ENCODE measurements at places on chromosomes 7 and 10.

DNA sequence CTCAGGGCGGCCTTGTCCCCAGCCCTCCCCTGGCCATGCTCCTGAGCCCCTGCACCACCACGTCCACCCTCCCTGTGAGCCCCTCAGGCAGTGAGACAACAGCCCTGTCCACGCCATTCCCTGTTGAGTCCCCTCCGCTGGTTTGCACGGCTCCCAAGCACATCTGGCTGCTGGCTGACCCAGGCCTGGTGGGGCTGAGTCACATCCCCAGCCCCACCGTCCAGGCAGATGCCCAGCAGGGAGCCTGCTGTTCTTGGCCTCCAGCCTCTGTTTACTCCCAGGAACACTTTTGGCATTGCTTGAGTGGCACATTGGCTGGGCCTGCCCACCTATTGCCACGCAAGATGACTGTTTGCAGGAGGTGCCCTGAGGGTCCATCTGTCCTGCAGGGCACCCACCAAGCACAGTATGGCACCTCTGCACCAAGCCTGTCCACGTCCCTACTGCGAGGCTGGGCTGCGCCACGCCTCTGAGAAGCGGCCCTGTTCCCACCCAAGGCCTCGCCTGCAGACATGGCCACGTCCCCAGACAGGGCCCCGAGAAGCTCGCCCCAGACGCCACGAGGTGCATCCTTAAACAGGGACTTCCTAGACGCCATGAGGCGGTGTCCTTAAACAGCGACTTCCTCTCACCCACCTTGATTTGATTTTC, 48.4 kb upstream of the INPP5A start:
- no peak for DNase-seq

DNA sequence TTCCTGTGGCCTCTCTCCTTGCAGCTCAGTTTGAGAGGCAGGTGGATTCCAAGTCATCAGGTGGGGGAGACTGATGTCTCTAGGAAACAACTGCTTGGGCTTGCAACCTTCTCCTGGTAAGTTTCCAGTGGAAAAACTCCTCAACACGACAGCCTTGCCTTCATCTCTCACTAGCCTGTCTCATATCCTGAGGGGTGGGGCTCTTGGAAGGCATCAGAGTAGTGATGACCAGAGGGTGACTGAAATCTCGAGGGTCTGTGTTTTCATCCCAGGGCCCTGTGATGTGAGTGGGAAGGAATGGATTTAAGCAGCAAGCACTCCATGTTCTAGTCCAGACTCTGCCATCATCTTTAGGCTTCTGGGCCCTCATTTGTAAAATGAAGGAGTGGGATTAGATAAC, 107.0 kb downstream of the NRP1 start:
- DNase-seq: no peak

DNA sequence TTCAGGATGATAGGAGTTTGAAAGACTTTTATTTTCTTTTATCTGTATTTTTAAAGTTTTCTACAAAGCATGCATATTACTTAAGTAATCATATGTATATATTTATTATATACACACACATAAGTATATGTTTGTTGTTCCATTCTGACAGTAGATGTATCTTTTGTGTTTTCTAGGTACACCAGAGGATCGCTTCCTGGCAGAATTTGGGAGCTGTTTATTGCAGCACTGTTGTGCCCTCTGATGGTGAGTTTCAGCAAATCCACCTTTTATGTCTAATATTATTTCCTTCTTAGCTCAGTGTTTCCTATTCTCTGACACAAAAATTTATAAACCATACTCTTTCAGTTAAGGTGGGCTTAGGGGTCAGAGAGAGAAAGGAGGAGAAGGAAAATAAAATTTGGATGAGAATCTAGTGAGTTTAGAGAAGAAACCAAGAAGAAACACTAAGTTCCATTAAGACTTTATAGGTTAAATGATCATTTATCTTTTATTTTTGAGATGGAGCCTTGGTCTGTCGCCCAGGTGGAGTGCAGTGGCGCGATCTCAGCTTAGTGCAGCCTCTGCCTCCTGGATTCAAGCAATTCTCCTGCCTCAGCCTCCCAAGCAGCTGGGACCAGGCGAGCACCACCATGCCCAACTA, 59.2 kb upstream of the OIT3 start:
- DNase-seq: peak; percentile 16

DNA sequence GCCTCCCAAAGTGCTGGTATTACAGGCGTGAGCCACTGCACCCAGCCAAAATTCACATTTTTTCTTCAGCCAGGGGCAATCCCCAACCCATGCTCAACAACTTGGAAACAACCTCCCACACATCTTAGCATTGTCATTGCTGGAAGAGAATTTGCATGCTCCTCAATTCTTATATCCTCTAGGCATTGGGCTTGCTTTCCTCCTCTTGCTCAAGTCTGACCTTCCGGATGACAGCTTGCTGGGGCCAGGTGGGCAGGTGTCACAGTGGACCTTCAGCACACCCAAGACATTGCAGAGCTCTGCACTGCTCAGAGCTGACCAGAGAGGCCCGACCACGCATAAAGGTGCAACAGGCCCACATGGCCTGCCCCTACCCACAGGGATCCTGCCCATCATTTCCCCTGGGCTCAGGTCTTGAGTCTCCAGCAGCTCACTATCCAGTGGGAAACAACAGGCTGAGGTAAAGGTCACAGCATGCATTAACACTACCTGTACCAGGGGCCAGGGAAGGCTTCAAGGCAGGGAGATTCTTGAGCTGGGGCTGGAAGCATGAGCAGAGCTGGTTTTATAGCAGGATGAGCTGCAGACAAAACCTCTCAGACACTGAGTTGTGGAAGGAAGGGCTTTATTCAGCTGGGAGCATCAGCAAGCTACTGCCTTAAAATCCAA, 6.8 kb upstream of the GPR15LG start:
- DNase-seq: no peak

- no peak for DNase-seq
These were observed 973.8 kb upstream of the LRRTM3 start for GRCh38 chr10:65952086-65952485.

GRCh38 chr7:134101716-134102115, 25.4 kb upstream of the LRGUK start:
- no peak for DNase-seq

GRCh38 chr10:33111488-33112051, 153.5 kb upstream of the ITGB1 start:
- DNase-seq: no peak

DNA sequence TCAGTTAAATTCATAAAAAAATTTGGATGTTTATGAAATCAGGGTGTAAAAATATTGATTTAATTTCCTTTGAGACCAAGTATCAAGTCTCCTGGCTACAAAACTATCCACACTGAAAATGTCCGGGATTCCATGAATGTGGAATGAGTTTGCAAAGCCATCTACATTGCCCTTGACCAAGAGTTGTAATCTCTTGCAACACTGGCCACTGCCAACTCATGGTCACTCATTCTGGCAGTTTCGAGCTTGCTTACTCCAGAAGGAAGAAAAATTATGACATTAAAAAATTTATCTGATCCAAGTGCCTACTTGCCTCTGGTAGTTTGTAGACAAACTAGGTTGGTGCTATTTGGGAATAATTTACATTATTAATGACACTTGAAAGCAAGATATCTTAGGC, 84.2 kb downstream of the NPY start:
- DNase-seq: no peak

- no peak for DNase-seq
These were observed 120.9 kb downstream of the PKD1L1 start for GRCh38 chr7:47827351-47827756.

GRCh38 chr10:112649006-112649821, 202.2 kb downstream of the VTI1A start:
- DNase-seq: peak; percentile 59

- no peak for DNase-seq
These were observed 550 bp upstream of the CALU start for GRCh38 chr7:128738570-128739047.

DNA sequence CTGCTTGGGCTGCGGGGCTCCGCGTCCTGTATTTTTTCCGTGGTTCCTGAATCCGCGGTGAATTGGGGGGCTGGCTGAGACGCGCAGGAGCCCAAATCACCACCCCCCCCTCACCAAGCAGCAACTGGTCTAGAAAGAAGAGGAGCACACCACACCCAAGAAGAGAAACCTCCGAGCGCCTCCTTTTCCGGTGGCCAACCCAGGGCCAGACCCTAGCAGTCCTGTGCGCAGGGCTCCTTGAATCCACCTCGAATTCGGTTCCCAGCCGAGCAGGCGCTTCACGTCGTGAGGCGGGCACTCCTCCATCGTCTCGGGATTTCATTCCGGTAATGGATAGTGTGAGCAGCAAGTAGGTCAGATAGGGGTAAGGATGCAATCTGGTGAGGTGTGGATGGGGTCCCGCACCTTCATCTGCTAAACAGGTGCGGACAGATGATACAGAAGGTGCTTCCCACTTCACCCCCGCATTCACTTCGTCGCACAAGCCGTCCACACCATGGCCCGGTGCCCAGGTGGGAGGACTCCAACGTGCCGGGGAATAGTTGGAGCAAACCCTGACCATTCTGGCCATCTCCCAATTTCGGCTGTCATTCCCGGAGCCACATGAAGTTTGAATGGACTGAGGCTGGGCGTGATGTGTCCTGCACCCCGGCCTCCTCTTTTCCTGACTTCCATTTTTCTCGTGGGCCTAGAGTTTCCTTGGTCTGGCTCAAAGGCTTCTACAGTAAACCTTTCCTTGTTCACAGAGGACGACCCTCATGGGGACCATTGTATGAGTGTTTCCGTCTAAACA, 19.8 kb upstream of the ZNF273 start:
- DNase-seq: no peak

GRCh38 chr7:46178661-46179060, 257.6 kb upstream of the IGFBP3 start:
- DNase-seq: no peak

- no peak for DNase-seq
These were observed 2.7 kb upstream of the PRXL2A start for GRCh38 chr10:80405626-80406025.

Data from trophoblast cell (in vitro differentiated cells and primary cell).